SK-N-DZ (cell line): ENCODE measurements at places on chromosomes 13 and 19.

- no peak for DNase-seq
Observed at GRCh38 chr19:46378268-46378667, 31.4 kb downstream of the PPP5C start.

- DNase-seq, result no peak
Observed at GRCh38 chr13:48643159-48643558, 10.6 kb upstream of the CYSLTR2 start.

GRCh38 chr13:78194904-78195639 is 276.4 kb upstream of the EDNRB start:
- no peak for DNase-seq

DNA sequence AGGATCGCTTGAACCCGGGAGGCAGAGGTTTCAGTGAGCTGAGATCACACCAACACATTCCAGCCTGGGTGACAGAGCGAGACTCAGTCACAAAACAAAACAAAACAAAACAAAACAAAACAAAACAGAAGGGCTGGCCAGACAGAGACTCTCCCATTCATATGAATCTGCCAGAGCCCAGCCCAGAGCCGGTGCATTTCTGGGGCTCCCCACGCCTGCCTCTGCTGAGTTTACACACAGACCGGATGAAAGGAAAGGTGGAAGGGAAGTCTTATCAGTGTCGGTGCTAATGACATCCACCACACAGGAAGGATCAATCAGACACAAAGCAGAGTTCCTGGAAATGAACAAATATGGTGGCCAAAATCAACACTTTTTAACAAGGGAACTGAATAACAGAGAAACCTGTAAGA is 6.8 kb downstream of the TRAPPC6A start:
- DNase-seq, result no peak

DNA sequence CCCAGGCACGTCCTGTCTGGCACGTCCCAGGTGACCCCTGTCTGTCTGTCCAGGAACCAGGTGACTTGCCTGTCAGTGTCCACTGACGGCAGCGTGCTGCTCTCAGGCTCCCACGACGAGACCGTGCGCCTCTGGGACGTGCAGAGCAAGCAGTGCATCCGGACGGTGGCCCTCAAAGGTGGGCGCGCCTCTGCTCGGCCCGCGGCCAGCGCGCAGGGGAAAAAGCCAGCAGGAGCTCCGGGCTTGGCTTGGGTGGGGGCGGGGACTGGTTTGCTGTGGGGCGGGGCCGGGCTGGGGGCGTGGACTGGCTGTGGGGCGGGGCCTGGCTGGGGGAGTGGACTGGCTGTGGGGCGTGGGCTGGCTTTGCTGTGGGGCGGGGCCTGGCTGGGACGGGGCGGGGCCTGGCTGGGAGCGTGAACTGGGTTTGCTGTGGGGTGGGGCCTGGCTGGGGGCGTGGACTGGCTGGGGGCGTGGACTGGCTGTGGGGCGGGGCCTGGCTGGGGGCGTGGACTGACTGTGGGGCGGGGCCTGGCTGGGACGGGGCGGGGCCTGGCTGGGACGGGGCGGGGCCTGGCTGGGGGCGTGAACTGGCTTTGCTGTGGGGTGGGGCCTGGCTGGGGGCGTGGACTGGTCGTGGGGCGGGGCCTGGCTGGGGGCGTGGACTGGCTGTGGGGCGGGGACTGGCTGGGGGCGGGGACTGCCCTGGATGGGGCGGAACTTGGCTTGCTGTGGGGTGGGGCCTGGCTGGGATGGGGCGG is 7.2 kb downstream of the WDR18 start:
- DNase-seq, result no peak

GRCh38 chr19:10818301-10819123 is 17.5 kb downstream of the TMED1 start:
- no peak for DNase-seq

DNA sequence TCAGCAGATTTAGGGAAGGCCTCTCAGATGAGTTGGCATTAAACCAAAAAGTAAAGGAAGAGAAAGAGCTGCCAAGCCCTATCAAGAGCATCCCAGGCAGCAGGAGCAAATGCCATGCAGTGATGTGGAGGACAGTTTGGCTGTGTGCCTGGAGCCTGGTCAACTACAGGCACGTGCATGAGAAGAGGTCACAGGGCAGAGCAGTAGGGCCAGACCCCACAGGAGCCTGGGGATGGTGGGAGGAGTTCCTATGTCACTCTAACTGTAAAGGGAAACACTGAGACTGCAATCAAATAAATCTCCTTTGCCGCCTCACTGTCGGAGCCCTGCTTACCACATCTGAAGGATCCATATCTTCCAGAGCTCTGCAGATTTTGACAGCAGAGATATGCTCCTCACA is 240.5 kb downstream of the ENOX1 start:
- DNase-seq, result peak; percentile 76

DNA sequence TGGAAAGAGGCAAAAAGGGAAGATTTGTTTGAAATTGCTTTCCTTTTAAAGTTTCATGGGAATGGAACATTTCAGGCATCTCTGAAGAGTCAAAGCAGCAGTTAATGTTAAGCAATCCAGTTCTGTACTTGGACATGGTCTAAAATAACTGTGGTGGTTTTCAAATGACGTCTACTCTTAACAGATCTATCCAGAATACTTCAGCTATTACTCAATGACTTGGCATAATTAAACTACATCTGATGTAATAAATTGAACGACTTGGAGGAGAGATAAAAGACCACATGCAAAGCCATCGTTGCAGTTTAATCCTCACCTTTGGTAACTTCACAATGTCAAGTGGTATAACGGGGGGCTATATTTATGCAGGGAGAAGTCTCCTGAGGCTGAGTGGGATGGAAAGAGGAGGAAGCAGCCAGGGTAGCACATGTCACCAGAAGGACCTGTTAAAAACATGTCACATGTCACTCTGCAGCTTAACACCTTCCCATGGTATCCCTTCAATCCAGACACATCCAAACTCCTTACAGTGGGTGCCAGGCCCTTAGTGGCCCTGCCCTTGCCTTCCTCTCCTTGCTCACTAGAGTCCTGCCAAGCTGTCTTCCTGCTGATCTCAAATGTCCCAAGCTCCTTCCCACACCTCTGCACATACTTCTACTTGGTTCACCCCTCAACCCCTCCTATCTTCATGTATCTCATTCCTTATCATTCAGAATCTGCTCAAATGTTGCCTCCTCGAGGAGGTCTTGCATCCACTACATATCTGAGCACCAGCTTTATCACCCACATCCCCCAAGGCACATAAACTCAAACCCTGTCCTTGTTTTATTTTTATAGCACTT is 327.8 kb downstream of the SUCLA2 start:
- DNase-seq, result no peak

DNA sequence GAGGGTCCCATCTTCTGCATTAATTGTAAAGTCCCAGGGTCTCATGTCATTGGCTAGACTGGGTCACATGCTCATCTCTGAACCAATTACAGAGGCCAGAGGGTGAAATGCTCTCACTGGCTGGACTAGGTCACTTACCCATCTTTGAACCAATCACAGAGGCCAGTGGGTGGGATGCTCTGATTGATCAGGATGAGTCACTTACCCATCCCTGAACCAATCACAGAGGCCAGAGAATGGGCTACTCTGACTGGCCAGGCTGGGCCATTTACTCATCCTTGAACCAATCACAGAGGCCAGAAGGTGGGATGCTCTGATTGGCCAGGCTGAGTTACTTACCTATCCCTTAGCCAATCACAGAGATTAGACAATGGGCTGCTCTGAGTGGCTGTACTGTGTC is 5.3 kb downstream of the MISP start:
- peak; percentile 74 for DNase-seq

- no peak for DNase-seq
Observed at GRCh38 chr13:30143666-30144400, 163.5 kb downstream of the KATNAL1 start.

GRCh38 chr13:102657630-102658029 is 37.2 kb downstream of the METTL21C start:
- DNase-seq, result no peak

GRCh38 chr13:111575276-111575675 is 254.8 kb downstream of the TEX29 start:
- no peak for DNase-seq

DNA sequence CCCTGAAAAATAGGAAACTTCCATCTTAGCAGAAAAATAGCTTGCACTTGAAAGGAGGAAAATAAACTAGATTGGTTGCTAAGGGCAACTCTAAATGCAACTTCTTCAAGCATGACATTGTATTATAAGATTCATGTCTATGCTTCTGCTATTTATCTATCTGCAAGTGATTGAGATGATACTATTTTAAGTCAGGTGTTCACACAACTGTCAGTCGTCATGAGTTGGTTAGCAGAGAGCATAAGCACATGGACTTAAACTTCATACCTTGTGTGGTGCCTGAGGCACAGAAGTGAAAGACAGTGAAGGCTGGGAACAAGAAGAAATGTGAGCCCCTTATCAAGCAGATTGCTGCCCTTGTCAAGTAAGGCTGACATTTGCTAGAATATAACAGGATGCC is 82.9 kb downstream of the SLITRK5 start:
- no peak for DNase-seq

DNA sequence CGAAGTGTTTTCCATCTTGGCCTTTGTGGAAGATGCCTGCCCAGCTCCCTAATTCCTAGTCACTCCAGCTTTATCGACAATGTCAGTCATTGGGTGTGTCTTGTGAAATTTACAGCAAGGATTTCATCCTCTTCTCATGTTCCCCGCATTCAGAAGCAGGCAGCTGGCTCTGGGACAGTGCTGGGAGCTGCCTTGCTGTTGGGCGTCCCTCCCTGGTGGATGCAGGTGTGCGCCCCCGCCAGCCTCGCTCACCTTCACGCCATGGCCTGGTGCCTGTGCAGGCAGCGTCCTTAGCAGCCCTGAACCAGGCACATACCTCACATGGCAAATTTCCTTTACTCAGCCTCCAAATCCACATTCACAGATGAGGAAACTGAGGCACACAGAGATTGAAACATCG is 39.7 kb upstream of the TFDP1 start:
- DNase-seq, result no peak
